ENCODE measurements at places on chromosomes 13 and 19.

GRCh38 chr13:48220981-48221685 lies 11.9 kb upstream of the ITM2B start:
- no peak for DNase-seq

GRCh38 chr13:52159159-52159982 lies at the start of gene NEK3:
NEK3 (minus strand) TSS chr13:52159597; CDS start chr13:52156191, 3,406 bp downstream.
- DNase-seq = peak; percentile 88

DNA sequence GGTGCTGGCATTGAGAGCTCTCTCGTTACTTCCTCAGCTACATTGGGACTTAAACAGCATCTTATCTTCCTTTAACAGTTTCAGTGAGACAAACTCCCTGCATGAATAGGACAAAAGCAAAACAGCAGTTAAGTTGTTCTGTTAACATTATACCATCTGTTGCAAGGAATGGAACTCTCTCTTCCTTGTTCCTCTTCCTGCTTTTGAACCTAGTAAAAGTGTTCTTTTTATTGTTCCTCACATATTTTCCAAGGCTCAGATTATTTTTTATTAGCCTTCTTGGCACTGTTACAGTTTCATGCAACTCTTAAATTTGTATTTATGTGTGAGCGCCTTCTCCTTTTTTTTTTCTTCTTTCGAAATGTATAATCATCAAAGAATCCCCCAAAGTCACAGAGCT lies 202.6 kb upstream of the UFM1 start:
- DNase-seq = no peak

- DNase-seq = no peak
These were observed 58.7 kb downstream of the IER2 start for GRCh38 chr19:13208672-13209483.

- no peak for DNase-seq
These were observed 1.1 kb upstream of the FAM124A start for GRCh38 chr13:51221108-51221507.

- no peak for DNase-seq
These were observed 6.6 kb upstream of the TFDP1 start for GRCh38 chr13:113577881-113578435.

- DNase-seq = peak; percentile 51
These were observed 3.9 kb downstream of the OSCAR start for GRCh38 chr19:54096617-54097106.

- no peak for DNase-seq
These were observed 499.5 kb upstream of the KLF12 start for GRCh38 chr13:74633734-74634133.

DNA sequence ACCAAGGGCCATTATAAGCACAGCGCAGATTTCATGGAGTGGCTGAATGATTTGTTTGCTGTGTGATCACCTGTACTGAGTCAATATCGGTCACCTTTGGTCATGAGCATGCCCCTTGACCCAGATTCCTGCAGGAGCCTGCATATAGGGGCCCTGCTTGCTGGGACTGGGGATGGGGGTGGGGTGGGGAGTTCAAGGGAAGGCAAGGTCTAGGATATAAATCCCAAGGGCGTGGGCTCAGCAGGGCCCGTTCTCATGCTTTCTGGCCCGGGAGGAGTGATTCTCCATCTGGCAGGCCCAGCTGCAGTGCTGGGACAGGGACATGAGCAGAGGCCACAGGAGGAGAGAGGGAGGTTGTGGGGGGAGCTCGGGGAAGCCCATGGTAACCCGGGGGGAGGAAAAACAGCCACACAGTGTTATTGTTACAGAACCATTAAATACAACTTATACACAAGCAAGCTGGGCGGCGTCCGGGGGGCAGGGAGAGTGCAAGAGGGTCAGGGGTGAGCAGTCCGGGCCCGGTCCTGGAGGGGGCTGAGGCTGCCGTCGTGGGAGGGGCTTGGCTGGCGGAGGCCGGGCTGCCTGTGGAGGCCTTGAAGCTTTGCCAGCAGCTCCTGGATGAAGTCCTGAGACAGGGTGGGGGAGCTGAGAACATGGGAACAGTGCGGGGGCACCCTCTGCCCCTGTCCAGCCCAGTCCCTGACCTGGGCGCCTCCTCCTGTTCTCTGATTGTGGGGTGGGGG lies 5.2 kb downstream of the PPP1R14A start:
- no peak for DNase-seq

GRCh38 chr19:31167690-31168089 lies 181.5 kb downstream of the TSHZ3 start:
- no peak for DNase-seq

GRCh38 chr13:112956571-112957294 lies 12.3 kb upstream of the MCF2L start:
- DNase-seq = no peak

DNA sequence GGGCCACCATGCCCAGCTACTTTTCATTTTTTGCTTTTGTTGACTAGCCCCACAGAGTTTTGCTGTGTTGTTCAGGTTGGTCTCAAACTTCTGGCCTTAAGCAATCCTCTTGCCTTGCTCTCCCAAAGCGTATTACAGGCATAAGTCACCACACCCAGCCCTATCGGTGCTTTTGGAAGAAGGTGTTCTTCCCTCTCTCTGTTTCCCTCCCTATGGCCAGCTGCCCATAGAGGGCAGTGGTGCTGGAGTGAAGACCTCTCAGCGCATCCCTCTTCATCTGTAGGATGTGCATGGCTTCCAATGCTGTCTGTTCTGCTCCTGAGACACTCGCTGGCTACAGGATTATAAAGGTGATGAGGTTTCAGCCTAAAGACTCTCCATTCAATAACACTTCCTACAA lies 1.3 kb upstream of the CD22 start:
- no peak for DNase-seq

- DNase-seq = no peak
These were observed 11.5 kb downstream of the UTP14C start for GRCh38 chr13:52036037-52036436.

DNA sequence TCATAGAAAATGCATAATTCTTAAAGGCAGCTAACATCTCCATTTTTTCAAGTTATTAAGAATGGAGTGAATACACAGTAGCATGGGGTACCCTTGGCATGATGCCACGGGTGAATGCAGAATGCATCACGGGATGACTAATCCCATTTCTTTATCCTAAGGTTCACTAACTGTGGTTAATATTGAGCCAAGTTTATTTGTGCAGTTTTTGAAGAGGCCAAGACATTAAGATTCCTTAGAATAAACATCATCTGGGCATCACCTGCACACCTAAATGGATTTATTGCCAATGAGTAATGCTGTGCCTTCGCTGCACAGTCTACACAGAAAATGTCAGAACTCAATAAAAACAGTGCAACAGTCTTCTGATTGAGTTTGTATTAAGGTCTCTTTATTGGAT lies 333.1 kb downstream of the GPC6 start:
- peak; percentile 9 for DNase-seq

DNA sequence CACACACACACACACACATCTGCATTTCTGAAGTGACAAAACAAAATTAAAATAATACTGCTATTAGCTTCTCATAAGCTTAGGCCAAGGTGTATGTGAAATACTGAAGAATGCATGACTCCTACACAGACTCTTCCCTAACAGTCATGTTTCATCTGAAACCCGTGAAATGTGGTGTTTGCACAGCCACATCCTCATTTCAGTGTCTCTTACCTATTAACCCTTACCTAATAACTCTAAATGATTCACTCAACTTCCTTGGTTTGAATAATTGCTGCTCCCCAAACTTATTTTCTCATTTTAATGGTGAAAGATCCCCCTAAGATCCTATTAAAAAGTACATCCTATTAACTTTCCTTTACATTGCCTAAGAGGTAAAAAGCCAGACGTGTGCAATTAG lies 117.6 kb downstream of the MIPEP start:
- DNase-seq = no peak

GRCh38 chr19:45779231-45780145 lies 2.8 kb downstream of the DMPK start:
- peak; percentile 75 for DNase-seq

DNA sequence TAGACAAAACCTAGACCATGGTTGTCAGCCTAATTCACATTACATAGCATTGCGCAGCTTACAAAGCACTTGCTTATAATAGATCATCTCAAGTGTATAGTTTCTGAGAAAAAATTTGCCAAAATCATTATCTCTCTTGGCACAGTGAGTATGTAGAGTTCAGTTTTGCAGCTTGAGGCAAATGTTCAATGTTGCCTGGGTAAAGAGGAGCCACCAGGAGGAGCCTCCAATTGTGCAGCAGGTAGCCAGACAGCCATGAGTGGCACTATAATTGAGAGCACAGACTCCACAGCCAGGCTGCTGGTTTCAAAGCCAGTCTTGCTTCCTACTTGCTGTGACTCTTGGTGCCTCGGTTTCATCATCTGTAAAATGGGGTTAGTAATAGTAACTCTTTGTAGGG lies 24.0 kb upstream of the OLFM4 start:
- no peak for DNase-seq

DNA sequence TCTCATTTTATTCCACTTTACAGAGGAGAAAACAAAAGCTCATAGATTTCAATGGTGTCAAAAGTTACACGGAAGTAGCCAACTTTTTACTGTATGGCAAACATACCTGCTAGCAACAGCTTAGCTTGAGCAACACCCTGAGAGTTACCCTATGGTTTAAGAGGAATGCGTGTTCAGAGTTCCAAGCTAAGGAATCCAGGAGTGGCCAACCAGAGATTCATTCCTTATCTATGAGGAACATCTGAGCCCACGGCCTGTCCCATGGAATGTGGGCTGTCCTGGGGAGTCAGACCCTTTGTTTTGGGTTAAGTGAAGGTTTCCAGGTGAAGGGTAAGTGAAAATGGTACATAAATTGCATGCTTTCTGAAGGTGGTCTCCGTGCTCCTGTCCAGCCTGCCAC lies 67.5 kb downstream of the STARD13 start:
- DNase-seq = peak; percentile 27

GRCh38 chr19:2733930-2734588 lies 5.8 kb downstream of the SLC39A3 start:
- no peak for DNase-seq

DNA sequence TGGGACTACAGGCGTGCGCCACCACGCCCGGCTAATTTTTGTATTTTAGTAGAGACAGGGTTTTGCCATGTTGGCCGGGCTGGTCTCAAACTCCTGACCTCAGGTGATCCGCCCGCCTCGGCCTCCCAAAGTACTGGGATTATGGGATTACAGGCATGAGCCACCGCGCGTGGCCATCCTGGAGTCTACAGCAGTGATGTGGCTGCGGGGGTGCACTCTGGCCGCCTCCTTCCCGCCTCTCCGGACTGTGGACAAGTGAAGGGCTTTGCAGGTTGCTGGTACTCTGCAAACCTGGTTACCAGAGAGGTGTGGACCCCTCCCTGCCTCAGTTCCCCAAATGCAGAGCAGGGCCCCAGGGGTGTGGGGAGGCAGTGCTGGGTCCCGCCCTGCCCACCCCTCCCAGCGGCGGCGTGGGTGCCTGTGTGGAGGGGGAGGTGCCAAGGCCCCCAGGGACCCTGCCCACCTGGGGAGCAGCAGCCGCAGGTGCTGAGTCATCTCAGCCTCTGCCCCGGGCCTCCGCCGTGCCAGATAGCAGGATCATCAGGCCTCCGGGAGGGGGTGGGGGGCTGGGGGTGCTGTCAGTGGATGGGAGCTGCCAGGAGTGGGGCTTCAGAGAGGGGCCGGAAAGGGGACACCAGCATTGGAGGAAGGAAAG lies 23.1 kb downstream of the ARID3A start:
- DNase-seq = no peak

GRCh38 chr13:30125422-30126073 lies 181.8 kb downstream of the KATNAL1 start:
- peak; percentile 75 for DNase-seq

DNA sequence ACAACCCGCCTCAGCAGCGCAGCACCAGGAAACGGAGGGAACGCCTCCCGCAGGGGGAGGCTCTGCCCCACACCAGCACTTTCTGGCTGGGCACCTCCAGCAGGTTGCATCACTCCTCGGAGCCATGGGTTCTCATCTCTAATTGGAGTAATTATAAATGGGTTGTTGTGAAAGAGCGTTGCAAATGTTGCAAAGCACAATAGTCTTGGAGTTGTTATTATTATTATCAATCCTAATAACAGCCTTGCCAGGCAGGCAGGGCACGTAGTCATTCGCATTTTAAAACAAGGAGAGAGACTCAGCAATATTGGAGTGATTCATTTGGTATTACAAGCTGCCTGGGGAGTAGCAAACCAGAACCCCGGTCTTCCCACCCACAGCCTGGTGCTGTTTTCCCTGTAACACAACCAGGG lies 108.6 kb upstream of the GJB6 start:
- DNase-seq = peak; percentile 71

GRCh38 chr13:109439813-109440212 lies 346.6 kb downstream of the IRS2 start:
- DNase-seq = no peak

- peak; percentile 57 for DNase-seq
These were observed 607 bp downstream of the NFIC start for GRCh38 chr19:3366753-3367627.

- no peak for DNase-seq
These were observed 4.3 kb upstream of the DACH1 start for GRCh38 chr13:71871176-71871754.

- no peak for DNase-seq
These were observed 14.6 kb downstream of the MYCBP2 start for GRCh38 chr13:77312311-77312710.

- peak; percentile 93 for DNase-seq
These were observed 11.8 kb upstream of the CSNK1G2 start for GRCh38 chr19:1929021-1929742.

DNA sequence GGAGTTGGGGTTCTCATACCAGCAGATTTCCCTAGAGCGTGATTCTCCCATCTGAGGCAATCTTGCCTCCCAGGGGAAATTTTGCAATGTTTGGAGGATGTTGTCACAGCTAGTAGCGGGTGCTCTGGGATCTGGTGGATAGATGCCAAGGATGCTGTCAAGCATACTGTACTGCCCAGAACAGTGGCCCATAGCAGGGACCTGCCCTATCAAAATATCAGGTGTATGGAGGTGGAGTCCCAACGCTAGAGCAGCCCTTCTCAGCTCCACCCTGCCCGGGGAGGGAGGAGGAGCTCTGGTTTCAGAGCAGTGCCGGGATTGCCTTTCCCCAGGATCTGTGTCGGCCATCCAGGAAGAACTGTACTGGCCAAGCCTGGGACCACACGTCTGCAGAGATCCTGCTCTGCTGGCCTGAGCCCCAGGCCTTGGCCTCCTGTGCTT lies 10.9 kb upstream of the QTRT1 start:
- peak; percentile 44 for DNase-seq

- no peak for DNase-seq
These were observed 17.6 kb downstream of the IL17D start for GRCh38 chr13:20721058-20721453.

- DNase-seq = no peak
These were observed 288.7 kb downstream of the EFNB2 start for GRCh38 chr13:106246666-106247188.
